Midbrain (tissue), 1 donor: ENCODE measurements at places on chromosomes 7 and 10.
A peak's percentile ranks its signal among the peaks of the same experiment; 100 is the strongest.

- DNase-seq = no peak
Measured at GRCh38 chr10:118349235-118349634, 7.1 kb upstream of the FAM204A start.

DNA sequence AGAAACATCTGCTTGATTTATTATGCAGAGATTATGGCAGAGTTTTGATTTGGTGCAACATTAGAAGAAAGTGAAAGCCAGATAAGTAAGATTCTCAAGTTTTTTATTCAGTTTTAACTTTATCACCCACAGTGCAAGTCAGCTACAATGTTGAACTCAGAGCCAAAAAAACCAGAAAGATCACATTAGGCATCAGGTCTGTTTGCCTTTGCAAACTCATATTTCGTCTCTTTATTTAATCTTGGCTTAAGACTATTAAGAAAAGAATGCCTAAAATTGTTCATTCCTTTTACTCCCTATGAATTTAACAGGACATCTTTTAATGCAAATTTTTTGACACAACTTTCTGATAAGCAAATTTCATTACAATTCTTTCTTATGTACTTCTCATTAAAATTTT, 76.0 kb upstream of the TMEM26 start:
- DNase-seq = no peak

- DNase-seq = no peak
Measured at GRCh38 chr10:47133871-47134570, 166.0 kb upstream of the GDF10 start.

DNA sequence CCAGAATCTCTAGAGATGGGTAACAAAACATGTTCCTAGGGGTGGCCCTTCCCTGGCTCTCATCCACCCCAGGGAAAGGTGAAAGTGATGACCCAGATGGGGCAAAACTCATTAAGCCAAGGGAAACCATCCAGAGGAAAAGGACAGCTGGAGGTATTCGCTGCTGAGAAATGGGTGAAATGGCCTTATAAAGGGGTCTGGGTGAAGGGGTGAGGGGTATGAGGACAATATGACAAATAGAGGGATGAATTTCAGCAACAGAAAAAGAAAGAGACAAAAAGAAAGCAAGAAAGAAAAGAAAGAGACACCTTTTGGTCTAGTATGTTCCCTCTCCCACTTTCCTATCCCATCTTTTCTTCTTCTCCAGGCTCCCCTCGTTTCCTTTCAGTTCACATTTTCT, 26.6 kb downstream of the ARHGAP21 start:
- DNase-seq = no peak

GRCh38 chr10:70894416-70894815, 6.1 kb upstream of the PCBD1 start:
- DNase-seq = no peak

- no peak for DNase-seq
Measured at GRCh38 chr7:110521357-110521911, 569.5 kb upstream of the LRRN3 start.

DNA sequence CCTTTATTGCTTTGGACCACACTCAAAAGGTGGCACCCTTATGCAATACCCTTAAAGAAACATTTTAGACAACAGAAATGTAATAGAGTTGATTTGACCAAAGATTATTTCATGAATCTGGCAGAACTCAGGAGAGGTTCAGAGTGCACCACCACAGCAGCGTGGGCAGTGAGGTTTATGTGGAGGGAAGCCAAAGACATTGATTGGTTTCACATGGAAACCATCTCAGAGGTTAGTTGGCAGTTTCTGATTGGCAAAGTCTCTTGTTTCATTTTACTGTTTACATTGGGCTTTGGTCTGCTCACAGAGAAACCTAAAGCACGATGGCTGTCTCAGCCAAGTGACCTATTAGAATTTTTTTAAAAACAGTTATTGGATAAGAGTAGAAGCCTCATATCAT, 101.3 kb downstream of the SDHAF3 start:
- no peak for DNase-seq

GRCh38 chr10:95401704-95402469, 111.1 kb upstream of the PDLIM1 start:
- no peak for DNase-seq

DNA sequence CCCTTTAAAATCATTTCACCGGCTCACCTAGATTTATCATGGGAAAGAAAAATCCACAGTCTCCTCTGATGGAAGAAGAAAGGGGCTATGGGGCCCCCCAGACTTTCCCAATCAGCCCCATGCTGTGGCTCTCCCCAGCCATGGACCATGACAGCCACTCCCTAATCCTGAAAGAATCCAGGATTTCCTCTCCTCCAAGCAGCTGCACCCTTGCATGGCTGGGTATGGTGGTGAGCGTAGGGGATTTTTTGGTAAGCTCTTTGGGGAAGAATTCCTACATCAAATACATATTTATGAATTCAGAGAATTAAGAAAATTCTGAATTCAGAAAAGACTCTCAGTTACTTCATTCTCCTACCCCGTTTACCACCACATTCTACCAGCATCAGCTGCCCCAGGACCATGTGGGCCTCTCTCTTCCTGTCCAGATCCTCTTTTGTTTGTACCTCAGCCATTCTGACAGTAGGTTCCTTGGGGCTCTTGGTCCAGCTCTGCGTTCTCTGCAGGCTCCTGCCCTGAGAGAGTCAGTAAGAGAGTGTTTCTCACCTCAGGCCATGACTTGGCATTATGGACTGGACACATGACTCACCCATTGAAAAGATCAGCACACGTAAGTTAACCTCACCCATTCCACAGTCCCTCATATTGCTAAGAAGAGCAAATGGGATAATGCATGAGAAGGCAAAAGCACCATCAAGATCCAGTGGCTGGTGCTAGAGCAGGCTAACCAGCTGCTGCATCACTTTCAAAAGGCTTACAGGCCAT, 337.8 kb downstream of the ELMO1 start:
- no peak for DNase-seq

DNA sequence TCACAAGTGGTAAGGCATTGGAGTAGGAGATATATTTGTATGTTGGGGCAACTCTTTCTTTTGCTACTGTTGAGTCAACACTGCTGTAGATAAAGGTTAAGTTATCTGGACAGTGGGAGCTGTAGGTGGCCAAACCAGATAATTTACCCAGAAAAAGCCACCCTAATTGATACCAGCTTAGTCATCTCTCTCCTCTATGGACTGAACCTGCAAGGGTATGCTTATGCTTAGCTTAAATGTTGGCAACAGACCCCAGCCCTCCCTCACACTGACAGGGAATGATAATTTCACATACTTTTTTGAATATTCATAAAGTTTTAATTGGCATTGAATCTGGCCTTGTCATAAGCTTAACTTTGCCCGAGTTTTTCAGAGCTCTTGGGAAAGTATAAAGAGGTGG, 66.3 kb downstream of the CREB5 start:
- no peak for DNase-seq

GRCh38 chr7:128940494-128941322, 3.0 kb downstream of the IRF5 start:
- DNase-seq = peak; percentile 36

- DNase-seq = no peak
Measured at GRCh38 chr10:24857031-24857725, 95.2 kb downstream of the PRTFDC1 start.

- no peak for DNase-seq
Measured at GRCh38 chr10:683448-684071, 5.9 kb downstream of the DIP2C start.

DNA sequence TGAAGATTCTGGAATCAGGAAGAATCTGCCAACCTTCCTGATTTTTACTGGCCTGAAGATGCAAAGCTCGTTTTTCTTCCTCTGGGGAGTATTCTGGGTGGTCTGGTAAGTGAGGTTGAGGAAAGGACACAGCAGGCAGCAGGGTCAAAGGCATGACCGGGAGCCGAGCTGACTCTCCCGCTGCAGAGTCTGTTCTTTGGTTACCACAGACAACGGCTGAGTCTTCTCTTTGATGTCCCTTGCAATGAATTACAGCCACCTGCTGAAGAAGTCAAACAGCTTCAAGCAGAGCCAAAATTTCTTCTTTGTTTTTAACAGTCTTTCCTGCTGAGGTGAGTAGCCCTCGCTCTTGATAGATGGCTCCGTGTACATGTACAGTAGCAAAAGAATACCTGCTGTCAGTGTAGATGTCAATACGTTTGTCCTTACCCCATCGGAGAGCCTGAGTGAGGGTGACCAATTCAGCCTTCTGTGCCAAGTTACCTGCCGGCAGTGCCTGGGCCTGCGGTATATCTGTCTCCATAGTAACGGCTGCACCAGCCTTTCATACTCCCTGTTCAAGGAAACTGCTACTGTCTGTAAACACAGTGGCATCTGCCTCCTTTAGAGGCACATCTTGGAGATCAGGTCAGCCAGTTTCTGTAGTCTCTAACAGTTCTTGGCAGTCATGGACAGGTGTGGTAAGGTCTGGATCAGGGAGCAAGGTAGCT, 76.4 kb downstream of the PRR15 start:
- DNase-seq = no peak

- DNase-seq = no peak
Measured at GRCh38 chr10:91424016-91424415, 13.9 kb downstream of the HECTD2 start.

DNA sequence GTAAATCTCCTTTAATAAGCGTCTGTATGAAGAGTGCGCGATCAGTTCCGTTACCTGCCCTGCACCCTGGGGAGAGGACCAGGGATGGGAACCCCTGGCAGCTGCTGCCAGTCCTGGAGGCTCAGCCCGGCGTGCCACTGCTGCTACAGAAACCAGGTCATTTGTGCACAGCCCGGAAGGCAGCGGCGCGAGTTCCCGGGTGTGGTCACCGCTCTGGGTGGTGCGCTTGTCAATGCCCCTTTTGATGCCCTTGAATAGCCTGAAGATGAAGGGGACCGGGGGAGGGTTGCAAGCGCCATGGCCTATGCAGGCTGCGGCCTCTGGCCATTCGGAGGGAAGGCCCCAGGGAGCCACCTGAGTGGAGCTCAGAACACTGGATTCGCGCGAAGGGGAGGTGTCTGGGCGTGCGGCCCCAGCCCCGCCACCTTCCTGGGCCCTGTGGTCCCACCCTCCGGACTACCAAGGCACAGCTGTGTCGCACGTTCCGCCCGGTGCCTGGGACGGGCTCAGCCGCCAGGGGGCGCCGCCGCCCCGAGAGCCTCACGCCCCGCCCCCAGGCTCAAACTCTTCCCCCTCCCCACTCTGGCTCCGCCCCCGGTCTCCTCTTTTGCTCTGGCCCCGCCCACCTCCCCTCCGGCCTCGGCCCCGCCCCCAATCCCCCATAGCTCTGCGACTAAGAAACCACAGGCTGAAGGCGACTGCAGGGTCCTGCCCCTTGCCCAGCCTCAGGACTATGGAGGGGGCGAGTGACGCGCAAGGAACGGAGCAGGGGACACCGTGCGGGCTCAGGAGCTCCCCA, 16.5 kb downstream of the AP5Z1 start:
- peak; percentile 81 for DNase-seq

GRCh38 chr10:132575320-132576201, 38.0 kb downstream of the INPP5A start:
- peak; percentile 21 for DNase-seq

DNA sequence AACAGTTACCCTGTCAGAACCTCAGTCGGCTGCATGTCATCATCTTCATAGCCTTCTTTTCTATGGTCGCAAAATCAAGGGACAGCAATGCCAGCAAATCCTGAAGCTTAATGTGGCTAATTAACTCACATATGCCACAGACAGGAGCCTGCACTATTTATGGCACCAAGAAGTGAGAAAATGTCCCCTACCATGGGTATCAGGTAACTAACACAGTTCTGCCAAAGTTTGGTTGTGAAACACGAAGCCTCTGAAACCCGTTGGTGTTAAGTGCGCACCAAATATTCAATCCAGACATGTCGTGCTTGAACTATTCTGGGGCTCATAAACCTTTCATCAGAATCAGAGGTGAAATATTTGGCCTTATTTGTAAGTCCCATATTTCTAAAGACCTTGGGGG, 63.3 kb downstream of the EVX1 start:
- DNase-seq = no peak

GRCh38 chr10:126833542-126833941, 71.7 kb upstream of the DOCK1 start:
- no peak for DNase-seq

- no peak for DNase-seq
Measured at GRCh38 chr7:96126382-96126781, 195.5 kb downstream of the SLC25A13 start.

- DNase-seq = no peak
Measured at GRCh38 chr10:129448086-129448485, 19.0 kb upstream of the MGMT start.

GRCh38 chr7:130904792-130905191, 170.8 kb upstream of the KLF14 start:
- no peak for DNase-seq

DNA sequence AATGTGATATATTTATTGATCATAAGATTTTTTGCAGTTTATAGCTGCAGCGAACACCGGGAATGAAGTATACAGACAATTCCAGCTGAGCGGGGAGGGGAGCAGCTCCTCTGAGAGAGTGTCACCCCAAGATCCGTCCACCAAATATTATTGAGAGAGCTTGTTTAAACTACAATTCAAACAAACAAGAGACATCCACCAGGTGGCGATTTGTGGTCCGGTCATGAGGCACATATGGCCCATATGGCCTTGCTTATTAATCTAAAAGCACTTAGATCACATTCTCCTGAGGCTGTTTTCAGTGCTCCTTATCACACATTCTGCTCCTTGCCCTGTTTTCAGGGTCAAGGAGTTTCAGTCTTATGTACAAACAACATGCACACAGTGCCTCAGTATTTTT, 83.1 kb downstream of the THSD7A start:
- DNase-seq = no peak

DNA sequence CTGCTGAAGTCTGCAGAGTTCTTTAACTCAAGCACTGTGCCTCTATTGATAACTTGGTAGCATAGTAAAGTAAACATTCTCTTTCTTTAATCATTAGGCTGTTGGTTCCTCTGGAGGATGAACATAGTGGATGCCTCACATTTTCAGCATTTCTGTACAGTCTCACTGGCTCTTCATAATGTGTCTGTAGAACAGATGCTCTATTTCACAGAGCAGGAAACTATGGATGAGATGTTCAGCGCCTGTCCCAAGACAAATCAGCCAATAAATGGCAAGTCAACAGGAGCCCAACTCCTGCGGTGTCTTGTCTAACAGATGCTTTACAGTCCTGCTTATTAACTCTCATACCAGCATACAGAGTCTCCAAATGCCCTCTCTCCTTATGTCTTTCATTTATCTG, 36.5 kb downstream of the NRBF2 start:
- no peak for DNase-seq

- DNase-seq = no peak
Measured at GRCh38 chr10:31582365-31583052, 263.5 kb downstream of the ZEB1 start.

- no peak for DNase-seq
Measured at GRCh38 chr10:112957640-112958092, 7.6 kb downstream of the TCF7L2 start.

- DNase-seq = no peak
Measured at GRCh38 chr7:82241356-82241755, 202.2 kb downstream of the CACNA2D1 start.
